ENCODE measurements at places on chromosomes 1 and 21. TPM values are rescaled to one million over a fixed set of nuclear protein-coding genes. Genes with fewer than 3 reads are reported as not detected.

The HTR6 gene
- not detected for polyA plus RNA-seq

- no peak for DNase-seq
- H3K27me3 ChIP-seq, result no peaks in the 10 kb centered on the region
- H3K4me1 ChIP-seq, result peaks cover 8% of the 10 kb centered on the region
- no peak overlapping the region for H3K4me3 ChIP-seq
Observed at GRCh38 chr1:7511381-7511780, 259.7 kb upstream of the VAMP3 start.

The TMEM52 gene
- 0.42 TPM for polyA plus RNA-seq

DNA sequence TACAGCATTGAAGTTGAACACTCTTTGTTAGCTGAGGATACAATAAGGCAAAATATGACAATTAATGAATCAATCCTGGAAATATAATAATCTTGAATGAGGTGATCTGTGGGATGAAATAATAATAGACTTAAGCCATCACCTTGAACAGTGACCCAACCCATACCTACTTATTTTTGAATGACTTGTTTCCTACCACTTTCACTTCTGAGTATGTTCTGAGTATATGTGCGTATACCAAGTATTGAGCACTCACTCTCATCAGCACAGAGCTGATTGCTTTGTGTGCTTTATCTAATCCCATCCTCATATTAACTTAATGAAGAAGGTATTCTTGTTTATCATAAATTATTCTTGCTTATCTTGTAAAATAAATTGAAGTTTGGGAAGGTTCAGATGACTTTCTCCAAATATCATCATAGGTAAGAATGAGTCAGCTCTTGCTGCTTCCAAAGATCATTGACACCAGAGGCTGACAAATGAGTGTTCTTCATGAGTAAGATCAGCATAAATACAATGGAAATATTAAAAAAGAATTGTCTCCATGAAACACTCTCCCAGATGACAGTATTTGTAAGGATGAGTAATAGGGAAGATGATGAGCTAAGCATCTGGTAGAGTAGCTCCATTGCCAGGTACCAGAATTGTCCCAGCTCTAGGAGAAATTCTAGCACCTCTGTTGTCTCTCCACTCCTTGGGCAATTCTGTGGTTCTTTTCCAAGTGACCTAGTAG is 198.1 kb upstream of the KIAA0040 start:
- H3K27ac ChIP-seq, result no peak overlapping the region
- H3K27me3 ChIP-seq, result no peaks in the 10 kb centered on the region
- no peaks in the 10 kb centered on the region for H3K36me3 ChIP-seq
- DNase-seq, result no peak
- H3K4me3 ChIP-seq, result no peak overlapping the region
- no peaks in the 10 kb centered on the region for H3K4me1 ChIP-seq

- H3K4me3 ChIP-seq, result no peak overlapping the region
- H3K27me3 ChIP-seq, result no peaks in the 10 kb centered on the region
- DNase-seq, result no peak
- no peaks in the 10 kb centered on the region for H3K4me1 ChIP-seq
- no peaks in the 10 kb centered on the region for H3K36me3 ChIP-seq
Observed at GRCh38 chr1:204723131-204723787, 37.7 kb upstream of the LRRN2 start.

GRCh38 chr1:81559662-81560350 is 240.9 kb upstream of the ADGRL2 start:
- DNase-seq, result no peak
- H3K36me3 ChIP-seq, result no peaks in the 10 kb centered on the region
- H3K27me3 ChIP-seq, result no peaks in the 10 kb centered on the region
- H3K4me1 ChIP-seq, result no peaks in the 10 kb centered on the region
- H3K4me3 ChIP-seq, result no peak overlapping the region
- no peak overlapping the region for H3K27ac ChIP-seq

DNA sequence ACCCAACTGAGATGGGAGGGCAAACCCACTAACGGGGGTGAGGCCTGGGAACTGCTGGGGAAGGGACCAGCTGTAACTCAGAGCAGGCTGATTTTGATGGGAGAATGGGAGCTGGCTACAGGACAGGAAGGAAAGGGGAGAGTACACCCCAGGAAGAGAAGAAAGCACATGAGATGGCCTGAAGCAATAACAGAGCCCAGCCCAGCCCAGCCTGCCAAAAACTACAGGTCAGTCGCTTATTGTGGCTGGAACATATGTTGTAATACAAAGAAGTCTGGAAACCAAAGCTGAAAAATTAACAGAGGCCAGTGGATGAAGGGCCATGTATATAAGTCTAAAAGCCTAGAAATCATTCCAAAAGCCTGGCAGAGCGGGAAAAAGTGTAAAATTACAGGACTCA is 1.6 kb downstream of the ITLN2 start:
- H3K4me1 ChIP-seq, result peaks cover 13% of the 10 kb centered on the region
- no peak overlapping the region for H3K27ac ChIP-seq
- DNase-seq, result peak; percentile 54
- H3K36me3 ChIP-seq, result no peaks in the 10 kb centered on the region
- no peaks in the 10 kb centered on the region for H3K27me3 ChIP-seq

- no peaks in the 10 kb centered on the region for H3K27me3 ChIP-seq
- H3K4me3 ChIP-seq, result no peak overlapping the region
- no peaks in the 10 kb centered on the region for H3K36me3 ChIP-seq
- DNase-seq, result no peak
- H3K27ac ChIP-seq, result no peak overlapping the region
Observed at GRCh38 chr1:61517345-61517744, 207.6 kb downstream of the TM2D1 start.

- no peaks in the 10 kb centered on the region for H3K4me1 ChIP-seq
- H3K27me3 ChIP-seq, result no peaks in the 10 kb centered on the region
- H3K27ac ChIP-seq, result no peak overlapping the region
Observed at GRCh38 chr1:21590126-21590880, 78.9 kb downstream of the RAP1GAP start.

GRCh38 chr1:155529929-155530328 is 32.7 kb downstream of the ASH1L start:
- DNase-seq, result no peak
- H3K27me3 ChIP-seq, result no peaks in the 10 kb centered on the region
- no peak overlapping the region for H3K4me3 ChIP-seq

DNA sequence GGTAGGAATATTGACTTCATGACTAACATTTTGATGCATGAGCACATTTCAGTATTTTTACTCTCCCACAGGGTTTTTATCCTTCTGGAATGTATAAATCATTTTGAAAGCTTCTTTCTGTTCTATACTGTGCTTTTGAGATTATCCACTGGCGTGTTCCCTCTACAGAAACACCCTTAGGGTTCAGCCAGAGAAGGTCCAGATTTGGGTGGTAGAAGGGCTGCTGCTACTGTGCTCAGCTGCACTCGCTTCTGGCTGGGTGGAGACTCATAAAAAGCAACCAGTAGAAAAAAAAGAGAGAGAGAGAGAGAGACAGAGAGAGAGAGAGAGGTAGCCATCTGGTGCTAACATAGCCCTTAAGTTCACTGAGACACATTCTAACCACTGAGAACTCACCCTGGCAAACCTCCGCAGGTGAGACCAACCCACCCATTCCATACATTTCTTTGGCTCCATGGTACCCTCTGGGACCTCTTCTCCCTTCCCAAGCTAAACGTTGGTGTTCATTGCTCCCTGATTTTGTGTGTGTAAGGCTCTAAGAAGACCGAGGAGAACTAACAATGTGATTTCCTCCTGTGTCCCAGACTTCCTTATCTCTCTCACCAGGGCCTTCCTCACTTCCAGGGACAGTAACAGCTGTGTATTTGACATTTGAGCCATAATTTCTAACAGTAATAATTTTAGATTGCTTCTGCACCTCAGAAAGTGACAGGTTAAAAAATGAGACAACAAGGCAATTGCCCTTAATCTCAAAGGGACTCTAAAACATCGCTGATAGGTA is 7.2 kb downstream of the APCS start:
- no peaks in the 10 kb centered on the region for H3K36me3 ChIP-seq
- H3K4me3 ChIP-seq, result no peak overlapping the region
- no peak overlapping the region for H3K27ac ChIP-seq
- DNase-seq, result no peak
- no peaks in the 10 kb centered on the region for H3K27me3 ChIP-seq
- no peaks in the 10 kb centered on the region for H3K4me1 ChIP-seq

DNA sequence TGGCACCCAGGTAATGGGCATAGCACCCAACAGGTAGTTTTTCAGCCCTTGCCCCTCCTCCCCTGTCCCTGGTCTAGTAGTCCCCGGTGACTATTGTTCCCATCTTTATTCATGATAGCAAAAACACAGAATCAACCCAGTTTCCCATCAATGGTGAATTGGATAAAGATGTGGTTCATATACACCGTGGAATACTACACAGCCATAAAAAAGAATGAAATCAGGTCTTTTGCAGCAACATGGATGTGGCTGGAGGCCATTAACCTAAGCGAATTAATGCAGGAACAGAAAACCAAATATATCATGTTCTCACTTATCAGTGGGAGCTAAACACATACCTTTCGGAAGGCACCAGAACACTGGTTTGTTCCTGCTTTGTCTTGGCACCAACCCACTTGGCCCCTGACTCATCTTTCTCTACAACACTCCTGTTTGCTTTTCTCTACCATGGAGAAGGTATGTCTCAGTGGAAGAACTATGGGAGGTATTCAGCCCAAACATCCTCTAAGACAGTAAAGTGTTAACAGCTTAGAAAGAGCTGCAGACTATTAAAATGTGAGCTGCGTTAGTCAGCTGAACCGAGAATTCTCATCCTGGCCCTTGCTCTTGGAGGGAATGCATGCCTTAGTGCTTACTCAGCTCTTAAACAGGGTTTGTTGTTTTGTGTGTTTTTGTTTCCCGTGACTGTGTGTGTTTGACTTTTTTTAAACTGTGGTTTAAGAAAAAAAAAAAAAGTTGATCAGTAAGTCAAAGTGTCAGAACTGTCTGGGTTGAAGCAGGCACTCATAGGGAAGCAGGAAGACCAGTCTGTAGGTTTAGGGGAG is 203.0 kb downstream of the TOMM20 start:
- H3K36me3 ChIP-seq, result no peaks in the 10 kb centered on the region
- no peak overlapping the region for H3K4me3 ChIP-seq

DNA sequence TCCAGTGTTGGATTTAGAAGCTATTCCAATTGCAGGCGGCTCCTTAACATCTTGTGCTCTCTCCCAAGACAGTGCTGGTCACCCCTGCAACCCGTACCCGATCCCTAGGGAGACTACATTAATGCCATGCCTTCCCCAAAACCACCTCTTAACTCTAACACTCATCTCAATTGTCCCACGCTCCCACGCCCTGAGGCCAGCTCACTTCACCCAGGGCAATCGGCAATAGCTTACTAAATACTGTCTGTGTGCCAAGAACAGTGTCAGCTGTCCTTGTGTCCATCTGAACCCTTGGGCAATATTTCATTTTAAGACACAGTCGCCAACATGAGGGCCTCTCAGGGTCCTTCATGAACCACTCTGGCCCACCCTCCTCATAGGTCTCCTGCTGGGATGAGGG is 13.9 kb downstream of the C1orf198 start:
- H3K4me3 ChIP-seq, result no peak overlapping the region
- H3K4me1 ChIP-seq, result peaks cover 47% of the 10 kb centered on the region
- no peak for DNase-seq
- H3K27ac ChIP-seq, result no peak overlapping the region

DNA sequence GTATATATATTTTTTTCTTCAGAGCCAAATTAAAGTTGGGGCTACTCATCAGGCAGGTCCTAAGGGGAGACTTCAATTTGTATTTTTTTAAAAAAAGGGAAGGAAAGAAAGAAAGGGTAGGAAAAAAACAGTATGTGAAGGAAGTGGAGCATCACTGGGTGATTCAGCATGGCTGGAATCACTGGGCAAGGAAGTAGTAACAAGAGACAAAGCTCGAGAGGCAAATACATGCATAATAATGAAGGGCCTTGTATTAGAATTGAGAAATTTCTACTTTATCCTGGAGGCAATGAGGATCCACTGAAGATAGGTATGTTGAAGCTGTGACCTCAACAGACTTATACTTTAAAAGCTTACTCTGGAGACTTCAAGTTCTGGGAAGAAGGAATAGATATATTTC is 184.4 kb downstream of the COQ8A start:
- no peak overlapping the region for H3K4me3 ChIP-seq
- H3K36me3 ChIP-seq, result no peaks in the 10 kb centered on the region
- no peak overlapping the region for H3K27ac ChIP-seq
- DNase-seq, result no peak
- H3K27me3 ChIP-seq, result no peaks in the 10 kb centered on the region
- no peaks in the 10 kb centered on the region for H3K4me1 ChIP-seq

The SLAMF1 gene
- 0.18 TPM for polyA plus RNA-seq

The HPDL gene
- 0.62 TPM for polyA plus RNA-seq

DNA sequence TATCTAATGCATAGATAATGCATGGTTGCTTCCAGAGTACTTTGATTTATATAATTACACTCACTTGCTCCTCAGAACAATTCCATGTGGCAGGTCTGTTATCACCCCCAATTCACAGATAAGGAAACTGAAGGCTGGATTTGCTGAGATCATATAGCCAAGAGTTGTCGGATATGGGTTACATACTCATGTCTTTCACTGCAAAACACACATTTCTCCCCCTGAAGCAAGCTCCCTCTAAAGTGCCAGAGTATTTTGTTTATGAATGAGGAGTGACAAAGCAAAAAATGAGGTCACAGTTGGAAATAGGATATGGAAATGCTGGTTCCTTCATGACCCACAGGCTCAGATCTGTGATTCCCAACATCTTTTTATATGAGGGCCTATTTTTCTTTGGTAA is 134.2 kb downstream of the ROR1 start:
- H3K27ac ChIP-seq, result no peak overlapping the region
- peaks cover 3% of the 10 kb centered on the region for H3K4me1 ChIP-seq
- H3K27me3 ChIP-seq, result no peaks in the 10 kb centered on the region
- DNase-seq, result no peak

The OR6F1 gene
- polyA plus RNA-seq, result not detected

- no peak overlapping the region for H3K27ac ChIP-seq
- peak overlapping the region; percentile 36 for H3K4me3 ChIP-seq
- DNase-seq, result peak; percentile 81
- peaks cover 6% of the 10 kb centered on the region for H3K4me1 ChIP-seq
Observed at GRCh38 chr1:10867138-10867721, 70.8 kb upstream of the CASZ1 start.

The RNASEL gene
- polyA plus RNA-seq, result 15.0 TPM

GRCh38 chr1:8536515-8536914 is 218.6 kb downstream of the SLC45A1 start:
- H3K4me3 ChIP-seq, result no peak overlapping the region
- H3K36me3 ChIP-seq, result no peaks in the 10 kb centered on the region
- no peaks in the 10 kb centered on the region for H3K27me3 ChIP-seq
- H3K27ac ChIP-seq, result no peak overlapping the region

The CD1C gene
- 0.36 TPM for polyA plus RNA-seq

GRCh38 chr1:39711104-39711965 is 20.1 kb upstream of the HPCAL4 start:
- no peak overlapping the region for H3K27ac ChIP-seq
- H3K4me3 ChIP-seq, result no peak overlapping the region
- H3K36me3 ChIP-seq, result no peaks in the 10 kb centered on the region
- DNase-seq, result no peak
- no peaks in the 10 kb centered on the region for H3K27me3 ChIP-seq
- H3K4me1 ChIP-seq, result no peaks in the 10 kb centered on the region

DNA sequence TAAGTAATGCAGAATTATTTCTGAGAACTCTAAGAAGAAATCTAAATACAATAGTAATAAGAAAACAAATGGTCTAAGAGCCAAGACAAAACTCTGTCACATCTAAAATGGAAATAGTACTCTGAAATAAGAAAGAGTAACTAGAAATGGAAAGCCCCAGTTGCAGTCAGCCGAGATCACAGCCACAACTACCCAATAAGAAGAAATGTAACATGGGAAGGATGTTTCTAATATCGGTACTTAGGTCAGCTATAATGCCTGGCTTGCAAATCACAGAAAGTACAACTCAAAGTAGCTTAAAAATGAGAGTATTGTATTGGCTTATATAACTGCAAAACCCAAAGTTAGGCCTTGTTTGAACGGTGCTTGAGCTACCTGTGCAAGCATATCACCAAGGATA is 58.6 kb upstream of the USP25 start:
- H3K27me3 ChIP-seq, result no peaks in the 10 kb centered on the region
- H3K27ac ChIP-seq, result no peak overlapping the region
- DNase-seq, result no peak
- H3K36me3 ChIP-seq, result no peaks in the 10 kb centered on the region
- no peak overlapping the region for H3K4me3 ChIP-seq

Measured in ovary (tissue), 10 donors.